ENCODE measurements at places on chromosomes 2 and 18.

GRCh38 chr2:44869761-44870160 is 71.7 kb upstream of the SIX3 start:
- no peak for DNase-seq

GRCh38 chr2:48711343-48711742 is 44.2 kb downstream of the LHCGR start:
- no peak for DNase-seq

- no peak for DNase-seq
Observed at GRCh38 chr2:54574107-54574859, 118.2 kb downstream of the SPTBN1 start.

- no peak for DNase-seq
Observed at GRCh38 chr2:29420999-29421782, 306.0 kb downstream of the CLIP4 start.

- no peak for DNase-seq
Observed at GRCh38 chr2:74743039-74743438, 89.0 kb downstream of the SEMA4F start.

DNA sequence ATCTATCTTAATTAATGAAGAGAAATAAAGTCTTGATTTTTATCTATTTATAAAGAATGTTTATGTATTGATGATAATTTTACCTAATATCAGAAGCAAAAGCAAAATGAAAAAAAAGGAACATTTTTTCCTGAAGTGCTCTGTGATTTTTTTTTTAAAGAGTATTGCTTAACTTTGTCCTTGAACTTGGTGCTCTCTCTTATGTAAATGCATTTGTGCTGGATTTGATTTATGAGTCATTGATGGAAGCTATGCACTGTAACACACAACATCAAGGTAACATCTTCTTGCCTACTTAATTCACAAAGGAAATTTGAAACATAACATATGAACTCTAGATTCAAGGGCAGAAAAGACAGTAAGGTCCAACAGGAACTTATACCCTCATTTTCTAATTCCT is 312.9 kb upstream of the CDH19 start:
- no peak for DNase-seq

- DNase-seq, result peak; percentile 14
Observed at GRCh38 chr2:129233751-129234406, 745.6 kb upstream of the RAB6C start.

DNA sequence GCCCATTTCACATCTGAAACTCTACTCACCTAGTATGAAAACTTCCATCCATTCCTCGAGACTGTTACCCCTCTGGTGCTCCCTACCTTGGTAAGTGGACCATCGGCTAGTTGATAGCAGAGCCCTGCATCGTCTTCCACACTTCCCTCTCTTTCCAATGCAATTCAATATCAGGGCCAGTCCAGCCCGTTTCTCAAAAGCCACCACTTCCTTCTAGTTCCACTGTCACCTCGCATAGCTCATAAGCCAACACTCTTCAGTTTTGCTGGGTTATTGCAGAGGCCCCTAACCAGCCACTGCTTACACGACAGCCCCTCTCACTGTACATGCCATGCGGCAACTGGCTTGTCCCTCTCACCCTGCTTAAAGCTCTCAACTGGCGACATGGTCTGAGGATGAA is 10.2 kb upstream of the ZNF407 start:
- DNase-seq, result no peak

DNA sequence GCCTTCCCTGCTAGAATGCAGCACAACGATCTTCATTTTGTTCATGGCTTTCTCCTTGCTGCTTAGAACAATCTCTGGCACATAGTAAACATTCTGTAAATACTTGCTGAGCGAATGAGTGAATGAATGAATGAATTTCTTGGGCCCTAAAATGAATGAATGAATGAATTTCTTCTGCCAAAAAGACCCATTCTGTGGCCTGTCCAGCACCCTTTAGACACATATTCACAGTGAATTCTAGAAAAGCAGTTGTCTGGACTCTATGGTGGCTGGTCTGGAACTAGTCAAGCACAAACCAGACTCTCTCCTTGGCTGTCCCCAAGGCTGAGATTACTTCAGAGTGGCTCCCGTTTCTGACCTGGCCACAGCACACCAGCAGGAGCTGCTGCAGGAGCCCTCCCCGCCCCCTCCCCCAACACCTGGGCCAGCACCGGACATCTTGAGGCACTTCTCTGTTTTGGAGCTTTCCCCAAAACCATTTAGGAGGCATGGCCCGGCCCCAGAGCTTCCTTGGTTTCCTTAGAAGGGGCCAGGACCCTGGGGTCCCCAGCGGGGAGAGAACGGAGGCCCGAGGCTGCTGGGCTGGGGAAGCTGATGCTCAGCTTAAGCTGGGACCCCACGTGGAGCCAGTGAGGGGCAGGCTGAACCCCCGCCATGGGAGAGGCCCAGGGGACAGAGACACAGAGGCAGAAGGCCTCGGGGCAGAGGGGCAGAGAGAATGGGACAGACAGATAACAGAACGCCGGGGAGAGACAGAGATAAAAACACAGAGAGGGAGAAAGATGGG is 159.0 kb downstream of the ZFP36L2 start:
- DNase-seq, result no peak

DNA sequence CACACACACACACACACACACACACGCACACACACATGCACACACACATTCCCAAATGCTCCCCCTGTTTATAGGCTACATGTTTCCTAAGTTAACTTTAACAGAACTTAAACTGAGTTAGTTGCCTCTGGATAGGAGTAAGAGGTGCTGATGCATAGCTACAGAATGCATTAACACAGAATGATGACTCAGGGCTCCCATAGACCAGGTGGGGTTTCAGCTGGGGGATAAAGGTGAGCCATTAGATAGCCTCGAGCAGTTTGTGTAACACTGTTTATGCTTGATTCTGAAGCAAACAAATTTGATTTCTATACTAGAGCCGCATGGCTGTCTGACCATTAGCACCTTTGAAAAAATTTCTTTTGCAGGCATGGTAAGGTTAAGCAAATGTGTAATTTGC is 741.0 kb downstream of the PLCL1 start:
- no peak for DNase-seq

GRCh38 chr2:229980431-229981184 is 58.3 kb downstream of the FBXO36 start:
- DNase-seq, result no peak

GRCh38 chr2:46010925-46011490 is 286.2 kb upstream of the EPAS1 start:
- peak; percentile 36 for DNase-seq

- DNase-seq, result no peak
Observed at GRCh38 chr2:106575955-106576354, 88.8 kb downstream of the CD8B2 start.

Data from SHP77 treated with DMSO at 0.1 percent for 48 hours (cell line).